Activated B cell treated with CpG ODN at 0.5 μM for 24 hours (primary cell): ENCODE measurements at places on chromosomes 2 and 18. TPM values are rescaled to one million over a fixed set of nuclear protein-coding genes. Genes with fewer than 3 reads are reported as not detected.

GRCh38 chr2:230787101-230787500, 74.5 kb downstream of the CAB39 start:
- no peak for DNase-seq

DNA sequence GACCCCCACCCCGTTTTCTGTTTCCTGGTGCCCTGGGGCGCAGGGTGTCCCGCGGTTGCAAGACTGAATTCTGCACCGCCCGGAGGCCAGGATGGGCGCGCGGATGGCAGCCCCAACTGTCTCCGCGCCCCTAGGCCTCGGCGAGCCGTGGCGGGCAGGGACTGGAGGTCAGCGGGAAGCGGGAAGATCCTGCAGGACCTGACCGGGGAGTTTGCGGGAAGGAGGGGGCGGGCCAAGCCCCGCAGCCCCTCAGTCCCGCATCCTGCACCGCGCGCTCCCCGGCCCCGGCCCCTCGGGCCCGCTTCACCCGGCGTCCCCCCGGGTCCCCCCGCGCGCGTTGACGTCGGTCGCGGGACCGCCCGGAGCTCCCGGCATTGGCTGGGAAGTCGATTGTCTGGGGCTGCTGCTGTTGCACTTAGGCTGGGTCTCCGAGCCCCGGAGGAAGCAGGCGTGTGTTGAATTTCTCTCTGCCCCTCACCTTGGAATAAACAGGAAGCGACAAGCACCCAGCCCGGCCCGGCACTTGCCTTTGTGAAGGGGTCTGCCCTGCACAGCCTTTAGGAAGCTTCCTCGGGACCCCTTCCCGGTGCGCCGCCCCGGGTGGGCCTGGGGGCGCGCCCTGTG, at the start of gene LDLRAD4:
Gene LDLRAD4 (plus strand): TSS at position 393 of the 624 bp plus-strand sequence.
- DNase-seq, result no peak

- no peak for DNase-seq
These were observed 301.8 kb upstream of the ID2 start for GRCh38 chr2:8380026-8380425.

- no peak for DNase-seq
These were observed 417.1 kb upstream of the CDH2 start for GRCh38 chr18:28594034-28594433.

DNA sequence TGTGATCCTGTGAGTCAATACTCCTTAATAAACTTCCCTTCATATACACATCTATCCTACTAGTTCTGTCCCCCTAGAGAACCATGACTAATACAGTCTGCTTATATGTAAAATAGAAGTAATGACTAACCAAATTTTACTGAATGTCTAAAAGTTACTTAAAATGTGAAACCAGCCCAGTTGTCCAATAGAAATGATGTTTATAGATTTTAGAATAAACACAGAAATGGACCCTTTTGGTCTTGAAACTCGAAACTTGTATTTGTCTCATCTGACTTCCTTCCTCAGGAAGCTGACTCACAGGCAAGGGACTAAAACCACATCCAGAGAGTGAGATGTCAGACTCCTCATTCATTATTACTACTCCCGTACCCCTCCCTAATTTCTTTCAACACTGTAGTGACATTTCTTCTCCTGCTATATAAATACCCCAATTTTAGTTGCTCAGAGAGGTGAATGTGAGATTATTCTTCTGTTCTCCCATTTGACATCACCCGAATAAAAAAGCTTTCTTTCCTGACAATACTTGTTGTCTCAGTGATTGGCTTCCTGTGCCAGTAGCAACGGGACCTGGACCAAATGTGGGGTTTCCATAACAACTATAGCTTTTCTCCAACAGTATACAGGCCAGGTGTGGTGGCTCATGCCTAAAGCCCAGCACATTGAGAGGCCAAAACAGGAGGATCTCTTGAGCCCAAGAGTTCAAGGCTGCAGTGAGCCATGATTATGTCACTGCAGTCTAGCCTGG, 486.0 kb downstream of the ERBB4 start:
- DNase-seq, result no peak

DNA sequence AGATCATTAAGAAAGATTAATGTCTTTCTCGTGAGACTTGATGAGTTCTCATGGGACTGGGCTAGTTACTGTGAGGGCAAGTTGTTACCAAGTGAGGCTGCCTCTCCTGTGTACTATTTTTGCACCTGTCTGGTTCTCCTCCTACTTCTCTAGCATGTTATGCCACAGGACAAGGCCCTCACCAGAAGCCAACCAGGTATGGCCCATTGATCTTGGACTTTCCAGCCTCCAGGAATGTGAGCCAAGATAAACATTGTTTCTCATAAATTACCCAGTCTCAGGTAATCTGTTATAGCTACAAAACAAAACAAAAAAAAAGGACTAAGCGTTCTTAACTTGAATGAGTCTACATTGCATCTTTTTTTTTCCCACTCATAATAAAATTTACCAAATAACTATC, 184.1 kb downstream of the CDH7 start:
- DNase-seq, result no peak

Gene TMEM247
- total RNA-seq, result not detected in 2 replicates
